ENCODE measurements at places on chromosomes 7 and 10. TPM values are rescaled to one million over a fixed set of nuclear protein-coding genes. Genes with fewer than 3 reads are reported as not detected.

LRGUK gene
- 0.19 TPM for total RNA-seq

DNA sequence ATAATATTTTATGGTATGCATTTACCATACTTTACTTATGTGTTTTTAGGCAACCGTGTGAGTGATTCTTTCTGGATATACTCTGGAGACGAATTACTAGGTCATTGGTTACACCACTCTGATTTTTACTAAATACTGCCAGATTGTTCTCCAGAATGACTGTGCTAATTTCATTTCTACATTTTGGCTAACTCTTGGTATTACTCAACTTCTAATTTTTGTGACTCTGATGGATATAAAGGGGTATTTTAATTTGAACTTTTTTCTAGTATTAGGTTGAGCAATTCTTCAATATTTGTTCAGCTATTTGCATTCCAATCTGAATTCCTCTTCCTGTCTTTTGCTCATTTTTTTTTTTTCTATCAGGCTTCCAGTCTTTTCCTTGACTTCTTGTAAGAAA lies 223.6 kb downstream of the MDFIC start:
- no peak for DNase-seq

- DNase-seq = no peak
Observed at GRCh38 chr10:24824536-24824935, 100.8 kb upstream of the ARHGAP21 start.

DNA sequence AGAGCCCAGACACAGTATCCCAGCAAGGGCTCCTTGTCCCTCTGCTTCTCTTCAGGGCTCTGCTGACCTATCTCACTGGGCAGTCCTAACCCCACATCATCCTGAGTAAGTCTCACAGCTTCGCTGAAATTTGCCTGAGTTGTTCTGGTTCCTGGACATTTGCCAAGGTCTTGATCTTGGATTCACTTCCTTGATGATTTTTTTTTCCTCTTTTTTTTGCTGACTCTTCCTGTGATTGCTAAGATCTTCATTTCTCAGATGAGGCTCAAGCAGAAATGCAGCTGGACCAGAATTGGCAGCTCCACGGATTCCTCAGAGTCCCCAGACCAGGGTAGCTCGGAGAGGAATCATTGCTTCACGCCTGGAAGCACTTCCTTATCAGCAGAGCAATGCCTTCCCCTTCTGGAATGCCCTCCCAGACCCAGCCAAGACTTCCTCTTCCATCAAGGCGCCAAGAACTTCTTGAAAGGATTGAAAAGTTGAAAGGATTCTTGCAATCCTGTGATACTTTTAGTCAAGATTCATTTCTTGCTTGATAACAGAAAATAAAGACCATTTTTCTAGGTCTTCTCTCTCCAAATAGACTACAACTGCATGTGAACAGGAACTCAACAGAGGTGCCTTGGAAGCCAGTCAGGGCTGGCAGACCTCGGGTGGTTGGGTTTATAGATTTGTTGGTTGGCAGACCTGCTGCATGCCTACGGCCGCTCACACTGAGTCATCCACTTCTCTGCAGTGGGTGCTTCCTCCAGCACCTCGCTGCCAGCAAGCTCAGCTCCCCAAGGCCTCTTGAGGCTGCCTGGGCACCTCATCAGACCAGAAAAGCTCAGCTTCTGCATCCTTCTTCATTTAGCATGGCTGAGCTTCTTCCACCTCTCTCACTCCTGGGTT lies 8.8 kb upstream of the AFAP1L2 start:
- no peak for DNase-seq

- DNase-seq = no peak
Observed at GRCh38 chr7:151138153-151138851, 29.2 kb downstream of the GBX1 start.

- no peak for DNase-seq
Observed at GRCh38 chr10:110404825-110405224, 92.9 kb upstream of the DUSP5 start.

- DNase-seq = no peak
Observed at GRCh38 chr10:33826186-33826585, 491.7 kb upstream of the NRP1 start.

ACTL6B gene
- total RNA-seq = not detected

- DNase-seq = no peak
Observed at GRCh38 chr10:79339266-79339665, 8.0 kb upstream of the PPIF start.

IL6 gene
- 17.7 TPM for total RNA-seq

- no peak for DNase-seq
Observed at GRCh38 chr7:106905734-106906133, 40.7 kb downstream of the PIK3CG start.

- no peak for DNase-seq
Observed at GRCh38 chr7:103592844-103593243, 146.8 kb upstream of the SLC26A5 start.

GRCh38 chr10:89278900-89279392 lies 22.9 kb upstream of the IFIT2 start:
- DNase-seq = no peak

GRCh38 chr10:30055226-30055662 lies 4.1 kb downstream of the JCAD start:
- no peak for DNase-seq

ADCY1 gene
- 2.3 TPM for total RNA-seq

DNA sequence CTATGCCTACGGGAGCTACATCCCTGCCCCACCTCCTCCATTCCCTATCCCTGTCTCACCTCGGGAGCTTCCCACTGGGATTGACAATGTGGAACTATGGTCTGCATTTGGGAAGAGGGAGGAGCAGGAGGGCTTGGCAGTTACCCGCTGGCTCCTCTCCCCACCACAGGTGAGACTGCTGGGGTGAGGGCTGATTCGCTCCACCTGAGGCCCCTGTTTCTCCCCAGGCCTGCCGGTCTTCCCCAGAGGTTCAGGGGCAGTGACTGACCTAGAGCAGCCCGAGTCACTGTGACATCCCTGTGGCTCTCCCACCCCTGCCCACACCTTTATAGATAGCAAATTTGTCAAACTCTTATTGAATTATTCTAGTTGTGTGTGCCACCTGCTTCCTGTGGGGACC lies 252.6 kb downstream of the GLRX3 start:
- no peak for DNase-seq

Measured in omental fat pad (tissue), 4 donors.